ENCODE measurements at places on chromosomes 6 and 20.

- peak; percentile 51 for DNase-seq
Observed at GRCh38 chr20:50110141-50111047, 2.6 kb downstream of the UBE2V1 start.

GRCh38 chr6:148869585-148869984, 122.8 kb downstream of the UST start:
- DNase-seq: no peak

DNA sequence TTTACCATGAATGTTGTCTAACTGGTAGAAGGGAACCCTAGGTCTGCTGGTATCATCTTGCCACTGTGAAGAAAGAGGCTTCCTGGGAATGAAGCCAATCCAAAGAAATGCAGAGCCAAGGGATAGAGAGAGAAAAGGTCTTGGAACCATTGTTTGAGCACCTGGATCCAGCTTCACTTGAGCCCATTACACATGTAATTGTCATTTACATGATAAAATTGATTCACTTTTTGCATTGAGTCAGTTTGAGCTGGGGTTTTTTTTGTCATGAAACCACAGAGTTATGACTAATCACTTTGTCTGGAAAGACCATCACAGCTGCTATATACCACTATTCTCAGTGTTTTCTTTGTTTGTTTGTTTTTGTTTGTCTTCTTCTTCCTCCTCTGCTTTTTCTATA, 112.3 kb downstream of the CBLN4 start:
- DNase-seq: no peak

GRCh38 chr6:143575440-143575839, 63.9 kb upstream of the FUCA2 start:
- DNase-seq: peak; percentile 75

DNA sequence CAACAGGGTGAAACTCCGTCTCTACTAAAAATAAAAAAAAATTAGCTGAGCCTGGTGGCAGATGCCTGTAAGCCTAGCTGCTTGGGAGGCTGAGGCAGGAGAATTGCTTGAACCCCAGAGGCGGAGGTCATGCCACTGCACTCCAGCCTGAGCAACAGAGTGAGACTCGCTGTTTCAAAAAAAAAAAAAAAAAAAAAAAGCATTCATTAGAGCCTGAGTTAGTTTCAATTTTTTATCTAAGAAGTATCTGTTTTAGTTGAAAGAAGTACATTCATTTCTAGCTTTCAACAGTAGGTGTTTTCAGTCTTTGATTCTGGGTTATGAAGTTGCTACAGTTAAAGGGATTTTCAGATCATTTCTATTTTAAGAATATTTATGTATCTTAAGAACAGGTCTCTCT, 42.2 kb downstream of the ZNF292 start:
- peak; percentile 61 for DNase-seq

GRCh38 chr6:111792241-111792640, 81.0 kb downstream of the FYN start:
- no peak for DNase-seq

DNA sequence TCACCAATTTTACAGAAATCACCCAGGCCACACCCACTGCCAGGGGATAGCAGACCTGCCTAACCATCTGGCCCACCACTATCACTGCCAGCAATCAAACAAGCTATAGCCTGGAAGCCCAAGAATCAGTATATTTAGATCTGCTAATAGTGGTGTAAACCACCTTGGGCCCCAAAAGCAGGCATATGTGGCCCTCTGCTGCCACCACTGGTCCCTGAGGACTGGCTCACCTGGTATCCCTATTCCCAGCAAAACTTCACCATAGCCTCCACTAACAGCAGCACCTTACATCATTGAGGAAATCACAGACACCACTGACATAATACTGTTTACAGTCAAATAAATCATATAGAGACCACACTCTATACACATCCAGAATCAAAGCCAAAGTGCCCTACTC, 880.4 kb upstream of the MAN1A1 start:
- no peak for DNase-seq

GRCh38 chr6:134289204-134289575, 28.7 kb downstream of the SGK1 start:
- no peak for DNase-seq

- no peak for DNase-seq
Observed at GRCh38 chr6:85469276-85470022, 19.6 kb downstream of the NT5E start.

DNA sequence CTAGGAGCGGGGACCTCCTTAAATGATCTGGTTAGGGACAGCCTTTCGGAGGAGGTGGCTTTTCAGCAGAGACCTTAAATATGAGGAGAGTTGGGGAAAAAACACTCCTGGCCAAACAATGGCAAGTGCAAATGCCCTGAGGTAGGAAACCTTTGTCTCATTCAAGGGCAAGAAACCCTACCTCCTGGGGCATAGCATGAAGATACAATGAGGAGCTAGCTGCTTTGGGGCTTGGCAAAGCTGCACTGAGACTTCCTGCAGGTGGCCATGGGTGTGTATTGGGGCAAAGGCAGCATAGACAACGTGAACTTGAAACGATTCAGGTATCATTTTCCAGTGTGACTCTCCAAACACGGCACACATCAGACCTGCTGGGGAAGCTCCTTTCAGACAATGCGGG, 30.7 kb downstream of the PMEPA1 start:
- DNase-seq: no peak

- no peak for DNase-seq
Observed at GRCh38 chr6:18509871-18510643, 122.9 kb downstream of the RNF144B start.

GRCh38 chr6:84651583-84651982, 112.8 kb downstream of the TBX18 start:
- no peak for DNase-seq

DNA sequence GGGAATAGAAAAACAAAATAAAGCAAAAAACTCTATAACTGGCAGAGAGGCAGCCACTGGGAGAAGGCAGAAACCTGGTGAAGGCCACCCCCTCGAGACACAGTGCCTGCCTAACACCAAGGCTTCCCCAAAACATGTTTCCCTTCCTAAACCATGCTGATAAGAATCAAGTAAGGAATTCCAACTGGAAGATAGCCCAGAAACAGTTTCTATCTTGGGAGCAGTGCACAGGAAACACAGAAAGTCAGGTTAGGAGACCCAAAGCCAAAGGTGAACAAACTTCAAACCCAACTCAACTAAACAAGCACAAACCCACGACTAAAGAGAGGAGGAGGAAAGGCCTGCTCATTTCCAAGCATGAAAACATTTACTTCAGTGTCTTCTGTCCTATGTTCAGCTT, 433.7 kb upstream of the RGS17 start:
- DNase-seq: no peak

DNA sequence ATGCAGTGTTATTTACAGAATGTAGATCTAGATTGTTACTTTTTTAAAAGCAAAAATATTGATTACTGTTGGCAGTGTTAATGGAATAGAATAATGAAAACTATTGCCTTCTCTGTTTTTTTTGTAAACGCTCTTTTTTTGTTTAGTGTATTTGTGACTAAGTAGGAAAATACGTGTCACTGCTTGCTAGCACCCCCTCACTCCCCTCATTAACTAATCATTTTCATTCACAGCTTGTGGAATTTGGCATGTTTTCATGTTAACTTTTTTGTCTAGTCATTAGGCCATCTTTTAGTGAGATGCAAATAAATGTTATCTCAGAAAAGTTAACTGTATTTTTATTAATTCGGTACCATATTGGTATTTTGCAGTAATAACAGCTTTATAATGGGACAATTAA, 29.8 kb downstream of the ADGRG6 start:
- DNase-seq: no peak

DNA sequence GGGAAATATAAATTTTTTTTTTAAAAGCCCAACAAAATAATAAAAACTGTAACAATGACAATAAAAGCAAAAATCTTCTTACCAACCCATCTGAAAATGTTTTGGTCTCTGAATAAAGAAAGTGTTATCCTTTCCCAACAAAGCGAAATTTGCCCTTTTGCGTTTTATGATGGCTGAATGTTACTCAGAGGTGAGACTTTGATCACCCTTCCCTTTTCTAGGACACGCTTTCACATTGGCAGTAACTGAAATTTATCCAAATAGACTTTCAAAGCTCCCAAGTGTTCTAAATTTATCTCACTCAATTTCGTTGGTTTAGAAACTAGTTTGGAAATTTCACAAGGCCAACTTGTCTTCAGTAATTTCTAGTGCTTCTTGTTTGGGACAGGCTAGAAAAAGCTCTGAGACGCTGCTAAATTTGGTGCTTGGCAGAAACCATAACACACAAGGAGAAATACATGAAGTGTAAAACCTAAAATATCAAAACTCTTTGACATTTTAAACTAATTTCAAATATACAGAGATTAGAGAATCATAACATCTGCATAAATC, 354.5 kb upstream of the CITED2 start:
- DNase-seq: no peak

DNA sequence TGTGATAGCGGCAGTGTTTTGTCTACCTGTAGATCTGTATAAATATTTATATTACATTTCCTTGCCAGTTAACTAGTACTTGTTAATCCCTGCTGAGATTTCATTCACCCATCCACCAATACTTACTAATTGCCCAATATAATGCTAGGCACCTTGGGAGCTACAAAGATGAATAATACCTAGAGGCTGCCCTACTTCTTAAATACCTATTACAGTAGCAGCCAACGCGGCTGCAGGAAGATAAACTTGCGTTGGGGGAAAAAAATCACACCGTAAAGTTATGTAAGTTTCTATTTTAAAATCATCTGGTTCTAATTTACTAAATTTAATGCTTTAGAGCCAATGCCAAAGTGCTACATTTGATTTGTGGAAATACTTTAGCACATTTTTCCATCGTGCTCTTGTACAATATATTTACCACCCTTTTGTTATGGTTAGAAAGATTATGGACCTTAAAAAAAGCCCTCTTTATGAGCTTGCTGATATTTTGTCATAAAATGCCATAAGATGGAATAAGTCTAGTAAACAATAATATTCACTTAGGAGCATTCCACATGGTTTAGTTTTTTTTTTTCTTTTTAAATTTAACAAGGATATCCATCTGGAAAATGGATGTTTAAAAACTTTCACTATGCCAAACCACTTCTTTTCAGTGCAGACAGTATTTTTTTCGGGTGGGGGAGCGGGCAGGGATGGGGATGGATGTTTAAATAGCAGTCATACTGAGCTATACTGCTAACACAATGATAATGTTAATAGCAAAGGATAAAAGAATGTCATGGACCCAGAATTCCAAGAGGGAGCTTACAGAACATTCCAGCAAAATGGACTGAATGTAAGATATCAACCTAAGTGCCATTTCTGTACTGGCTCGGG, 13.2 kb upstream of the NEDD9 start:
- DNase-seq: no peak

DNA sequence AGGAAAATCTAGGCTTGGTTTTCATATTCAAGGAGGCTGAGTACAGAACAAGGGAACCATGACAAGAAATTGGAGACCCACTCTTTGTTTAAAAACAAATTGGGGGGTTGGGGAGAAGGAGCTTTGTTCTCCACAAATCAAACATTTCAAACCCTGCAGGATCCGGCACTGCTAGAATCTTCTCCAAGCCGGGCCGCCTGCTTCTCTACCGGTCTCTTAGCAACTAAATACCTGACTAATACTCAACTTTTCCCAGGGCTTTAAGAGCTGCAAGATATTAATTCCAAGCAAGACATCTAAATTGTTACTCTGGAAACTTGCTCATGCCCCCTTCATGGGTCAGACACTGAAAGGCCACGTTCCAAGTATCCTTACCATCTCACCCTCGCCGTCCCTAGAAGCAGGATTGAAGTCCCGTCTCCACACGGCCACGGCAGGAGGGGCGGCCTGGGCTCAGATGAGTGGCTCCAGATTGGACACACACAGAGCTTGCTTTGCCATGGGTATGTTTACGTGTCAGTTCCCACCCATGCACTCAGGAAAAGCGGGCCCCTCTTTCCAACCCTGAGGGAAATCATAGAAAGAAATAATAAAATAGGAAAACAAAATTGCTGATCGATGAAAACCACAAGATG, 126.4 kb upstream of the CDH4 start:
- DNase-seq: no peak

DNA sequence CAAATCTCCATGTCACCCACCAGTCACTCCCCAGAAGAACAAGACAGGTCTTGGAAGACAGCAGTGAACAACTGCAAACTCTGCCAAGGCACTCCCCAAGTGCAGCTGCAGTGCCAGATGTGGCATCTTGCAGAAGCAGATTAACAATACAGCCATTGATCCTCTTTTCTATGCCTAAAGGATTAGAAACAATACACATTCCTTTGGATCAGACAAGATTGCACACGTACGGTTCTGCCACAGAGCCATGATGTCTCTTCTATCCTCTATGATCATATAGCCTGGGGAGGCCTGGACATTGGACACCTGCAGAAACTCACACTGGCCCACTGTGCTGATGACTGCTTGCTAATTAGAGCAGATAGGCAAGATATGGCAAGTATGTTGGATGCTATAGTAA, 155.9 kb downstream of the MYLK4 start:
- DNase-seq: no peak

- DNase-seq: no peak
Observed at GRCh38 chr6:137167702-137168377, 5.6 kb downstream of the IL22RA2 start.

DNA sequence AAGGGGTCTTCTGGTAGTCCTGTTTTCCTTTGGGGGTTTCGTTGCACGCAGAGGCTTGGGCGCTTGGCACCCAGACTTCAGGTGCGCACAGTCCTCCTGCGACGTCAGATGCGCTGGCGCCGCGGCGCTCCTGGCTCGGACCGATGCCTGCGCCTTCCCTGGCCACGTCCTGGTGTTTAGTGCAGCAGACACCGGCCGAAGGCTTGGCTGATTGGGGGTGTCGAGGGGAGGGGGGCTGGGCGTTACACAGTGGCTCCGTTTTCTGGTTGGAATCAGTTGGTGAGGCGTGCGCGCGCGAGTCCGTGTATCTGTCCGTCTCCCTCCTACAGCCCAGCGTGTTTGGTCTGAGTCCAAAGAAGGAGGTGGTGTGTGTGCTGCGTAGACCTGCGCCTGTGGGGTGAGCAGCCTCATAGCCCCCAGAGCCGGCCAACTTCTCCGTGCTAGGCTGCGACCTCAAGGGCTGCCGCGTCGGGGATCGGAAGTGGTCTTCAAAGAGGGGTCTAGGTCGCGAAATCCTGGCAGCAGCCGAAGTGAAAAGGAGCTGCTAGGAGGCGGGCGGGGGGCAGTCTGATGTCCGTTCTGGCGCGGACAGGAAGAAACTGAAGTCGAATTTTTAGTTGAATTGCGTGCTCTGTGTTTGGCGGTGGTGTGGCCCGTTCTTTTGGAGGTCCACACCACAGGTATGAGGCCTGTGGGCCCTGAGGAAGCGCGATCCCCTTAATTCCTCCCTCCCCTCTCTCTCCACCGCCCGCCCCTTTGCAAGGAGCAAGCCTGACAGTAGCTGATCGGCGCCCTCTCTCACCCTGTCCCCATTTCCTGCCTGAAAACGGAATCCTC, 1.5 kb downstream of the SYNDIG1 start:
- DNase-seq: no peak

DNA sequence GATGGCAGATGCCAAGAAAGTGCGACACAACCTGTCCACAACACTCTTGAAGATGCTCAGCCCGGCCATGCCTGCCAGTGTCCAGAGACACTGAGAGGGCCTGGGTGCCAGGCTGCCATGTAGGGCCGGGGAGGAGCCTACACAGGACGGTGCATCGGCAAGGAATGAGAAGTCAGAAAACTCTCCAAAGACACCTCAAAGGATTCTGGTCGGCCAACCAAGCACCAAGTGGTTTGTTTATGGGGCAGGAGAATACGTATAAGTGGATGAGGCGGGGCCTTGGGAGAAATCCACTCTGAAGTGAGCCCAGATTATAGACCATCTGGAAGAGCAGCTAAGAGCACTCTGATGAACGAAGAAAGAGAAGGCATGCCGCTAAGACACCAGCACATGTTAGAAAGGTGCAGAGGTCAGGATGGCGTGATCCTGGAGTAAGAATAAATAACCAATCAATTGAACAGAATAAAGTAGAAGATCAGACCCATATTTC, 120.7 kb upstream of the FOXQ1 start:
- no peak for DNase-seq

GRCh38 chr20:10604865-10605440, 68.8 kb downstream of the JAG1 start:
- no peak for DNase-seq
